NCI-H524 (cell line): ENCODE measurements at places on chromosomes 13 and 19.

DNA sequence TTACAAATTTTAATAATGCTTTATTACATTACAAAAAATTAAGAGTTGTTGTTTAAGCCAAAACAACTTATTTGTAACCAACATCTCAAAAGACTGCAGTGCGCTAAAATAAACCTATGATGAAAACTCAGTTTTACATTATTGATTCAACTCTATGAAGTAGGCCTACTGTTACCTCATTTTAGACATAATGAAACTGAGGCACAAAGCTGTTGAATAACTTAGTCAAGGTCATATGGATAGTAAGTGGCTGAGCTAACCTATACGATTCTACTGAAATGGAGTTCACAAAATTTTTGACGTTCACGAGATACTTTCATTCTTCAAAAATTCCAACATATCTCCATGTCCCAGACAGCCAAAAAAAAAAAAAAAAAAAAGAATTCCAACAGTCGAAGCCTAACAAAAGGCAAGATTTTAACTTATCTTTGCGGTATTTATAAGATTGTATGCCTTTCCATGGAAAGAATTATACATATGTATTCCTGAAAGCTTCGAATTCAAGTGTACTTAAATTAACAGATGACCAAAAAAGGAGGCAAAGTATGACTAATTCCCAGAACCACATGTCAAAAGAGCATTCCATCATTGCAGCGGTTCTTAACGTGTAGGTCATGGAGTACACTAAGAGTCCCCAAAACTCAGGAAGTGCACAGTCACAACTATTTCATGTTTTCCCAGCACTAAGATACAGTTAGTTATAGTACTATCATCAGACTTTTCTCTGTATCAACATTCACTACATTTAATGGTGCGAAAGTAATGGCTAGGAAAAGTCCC, 69.4 kb downstream of the PSPC1 start:
- DNase-seq, result no peak

DNA sequence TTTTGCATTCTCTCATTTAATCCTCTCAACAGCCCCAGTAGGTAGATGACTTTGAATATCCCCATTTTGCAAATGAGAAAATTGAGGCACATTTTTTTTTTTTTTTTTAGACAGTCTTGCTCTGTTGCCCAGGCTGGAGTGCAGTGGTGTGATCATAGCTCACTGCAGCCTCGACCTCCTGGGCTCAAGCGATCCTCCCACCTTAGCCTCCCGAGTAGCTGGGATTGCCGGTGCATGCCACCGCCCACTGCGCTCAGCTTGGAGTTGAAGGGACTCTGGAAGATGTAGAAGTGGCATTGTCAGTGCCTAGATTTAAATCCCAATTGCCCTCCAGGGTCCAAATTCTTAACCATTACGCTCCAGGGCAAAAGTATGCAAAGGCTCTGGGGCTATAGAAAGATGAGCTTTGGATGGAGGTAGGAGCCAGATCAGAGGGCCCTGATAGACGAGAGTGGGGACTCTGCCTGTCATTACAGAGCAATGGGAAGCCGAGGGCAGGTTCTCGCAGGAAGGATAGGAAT, 813 bp upstream of the MCOLN1 start:
- DNase-seq, result no peak

DNA sequence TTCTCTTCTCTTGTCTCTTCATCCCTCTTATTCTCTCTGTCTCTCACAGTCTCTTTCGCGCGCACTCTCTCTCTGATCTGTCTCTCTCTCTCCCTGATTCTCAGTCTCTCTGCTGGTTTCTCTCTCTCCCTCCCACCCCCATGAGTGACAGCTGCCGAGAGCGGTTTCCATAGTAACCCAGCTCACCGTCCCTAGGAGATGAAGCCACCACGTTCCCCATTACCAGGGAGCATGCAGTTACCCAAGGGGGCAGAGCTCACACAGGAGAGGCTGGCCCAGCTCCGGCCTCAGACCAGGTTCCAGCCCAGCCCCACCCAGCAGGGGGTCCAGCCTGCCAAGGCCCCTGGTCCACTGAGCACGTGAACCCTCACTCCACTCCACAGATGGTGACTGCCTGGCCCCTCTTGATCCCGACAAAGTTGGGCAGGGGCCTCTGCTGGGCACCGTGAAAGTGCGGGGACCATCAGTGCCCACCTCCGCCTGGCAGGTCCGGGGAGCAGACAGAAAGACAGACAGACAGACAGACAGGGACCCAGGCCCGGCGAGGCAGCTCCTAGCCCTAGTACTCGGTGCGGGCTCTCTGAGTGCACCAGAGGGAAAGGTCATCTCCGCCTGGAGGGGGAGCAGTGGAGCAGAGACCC, 50.6 kb downstream of the CELF5 start:
- peak; percentile 88 for DNase-seq

GRCh38 chr13:37492741-37493514, 105.6 kb downstream of the POSTN start:
- no peak for DNase-seq

DNA sequence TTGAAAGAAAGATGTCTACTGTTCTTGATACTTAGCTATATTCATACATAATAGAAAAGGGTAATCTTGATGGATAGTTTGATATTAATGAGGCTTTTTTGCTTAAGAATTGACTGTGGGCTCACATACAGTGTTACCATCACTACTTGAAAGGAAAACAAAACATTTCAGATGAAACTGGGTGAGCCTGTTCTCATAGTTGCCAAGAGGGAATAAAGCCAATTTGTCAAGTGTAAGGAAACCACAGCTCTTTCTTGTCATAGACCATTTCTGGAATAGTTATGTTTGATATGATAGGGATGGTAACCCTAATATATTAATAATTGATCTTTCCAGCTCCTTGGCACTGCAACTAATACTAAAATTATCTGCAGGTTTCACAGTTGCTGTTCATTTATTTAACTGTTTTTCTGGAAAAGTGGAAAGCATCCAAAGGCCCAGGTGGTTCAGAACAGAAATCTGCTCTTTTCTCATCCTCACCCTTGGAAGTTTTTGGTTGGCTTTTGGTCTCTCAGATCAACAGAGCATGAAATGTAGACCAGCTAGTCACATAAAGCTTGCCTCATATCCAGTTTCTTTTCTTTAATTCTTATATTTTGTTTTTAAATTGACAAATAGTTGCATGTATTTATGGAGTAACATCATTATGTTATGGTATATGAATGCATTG, 43.2 kb downstream of the ARHGEF7 start:
- no peak for DNase-seq

- DNase-seq, result no peak
These were observed 25.7 kb upstream of the IGFL4 start for GRCh38 chr19:46066471-46066870.

- DNase-seq, result peak; percentile 27
These were observed 190.9 kb upstream of the KLF12 start for GRCh38 chr13:74325106-74325505.

DNA sequence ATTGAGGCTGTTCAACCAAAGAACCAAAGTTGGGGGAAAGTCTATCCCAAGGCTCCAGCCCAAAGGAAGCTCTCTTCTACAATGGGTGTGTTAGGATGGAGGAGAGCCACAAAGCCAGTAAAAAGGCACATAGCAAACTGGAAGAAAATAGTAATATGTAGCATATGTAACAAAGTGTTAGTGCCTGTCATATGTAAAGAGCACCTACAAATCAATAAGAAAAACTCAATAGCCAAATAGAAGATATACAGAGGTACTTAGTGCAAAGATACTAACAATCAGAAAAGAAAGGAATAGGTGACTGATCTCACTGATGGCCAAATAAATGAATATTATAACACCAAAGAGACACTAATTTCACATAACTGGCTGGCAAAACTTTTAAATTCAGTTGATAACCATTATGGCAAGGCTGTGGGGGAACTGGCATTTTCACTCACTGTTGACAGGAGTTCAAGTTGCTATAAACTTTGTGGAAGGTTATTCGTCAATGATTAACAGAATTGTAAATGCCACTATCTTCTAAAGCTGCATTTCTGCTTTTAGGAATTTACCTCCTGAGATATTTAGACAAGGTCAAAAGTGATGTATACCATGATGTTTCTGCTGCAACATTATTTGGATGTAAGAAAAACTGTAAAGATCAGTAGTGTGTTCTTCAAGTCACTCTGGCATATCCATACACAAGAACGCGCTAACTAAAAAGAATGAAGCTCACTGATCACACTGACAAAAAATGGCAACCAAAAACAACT, 110.8 kb downstream of the GNG7 start:
- no peak for DNase-seq

GRCh38 chr19:38952395-38953165, 21.8 kb downstream of the MRPS12 start:
- DNase-seq, result peak; percentile 76

- peak; percentile 92 for DNase-seq
These were observed 68.0 kb downstream of the KDM4B start for GRCh38 chr19:5036698-5037563.

DNA sequence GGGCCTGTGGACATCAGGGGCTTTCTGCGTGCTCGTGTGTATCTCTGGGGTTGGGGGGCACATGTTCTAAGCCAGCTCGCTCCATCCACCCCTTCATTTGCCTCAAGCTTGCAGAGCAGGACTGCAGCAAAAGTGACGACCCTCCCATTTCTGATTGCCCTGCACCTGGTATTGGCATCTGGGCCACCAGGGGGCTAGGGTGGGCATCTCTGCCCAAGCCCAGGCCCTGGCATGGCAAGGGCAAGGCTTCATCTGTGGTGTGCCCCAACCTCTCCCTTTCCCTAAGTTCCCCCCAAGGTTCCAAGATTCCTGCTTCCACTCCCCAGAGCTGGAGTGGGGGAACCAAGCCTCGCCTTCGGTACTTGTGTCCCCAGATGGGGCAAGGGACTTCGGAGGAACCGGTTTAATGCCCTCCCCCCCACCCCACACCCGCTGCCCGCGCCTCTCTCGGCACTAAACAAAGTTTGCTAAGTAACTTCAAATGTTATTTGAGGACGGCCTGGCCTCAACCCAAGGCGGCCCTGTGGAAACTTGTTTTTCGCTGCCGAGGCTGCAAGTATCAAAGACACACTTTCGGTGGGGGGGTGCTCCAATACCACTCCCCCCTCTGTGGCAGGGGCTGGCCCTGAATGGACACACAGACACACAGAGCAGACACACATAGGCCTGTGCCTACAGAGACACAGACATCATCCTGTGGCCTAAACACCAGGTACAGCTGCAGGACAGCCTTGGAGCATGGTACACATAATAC, 12.2 kb downstream of the NFIX start:
- no peak for DNase-seq

DNA sequence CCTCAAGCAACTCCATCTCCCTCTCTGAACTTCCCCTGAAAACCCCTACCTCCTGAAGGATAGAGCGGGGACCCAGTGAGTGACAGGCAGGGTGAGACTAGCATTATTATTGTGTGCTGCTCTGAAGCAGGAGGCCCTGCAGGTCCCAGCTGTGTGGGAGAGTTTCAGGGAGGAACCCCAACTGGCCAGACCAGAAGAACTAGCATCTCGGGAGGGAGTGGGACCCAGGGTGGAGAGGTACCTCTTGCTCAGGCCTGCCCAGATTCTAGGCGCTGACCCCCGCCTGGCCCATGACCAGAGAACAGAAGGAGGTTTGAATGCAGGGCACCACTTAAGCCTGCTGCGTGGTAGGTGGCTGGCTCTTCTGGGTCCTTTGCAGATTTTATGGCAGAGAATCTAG, 5.7 kb upstream of the LYPD3 start:
- DNase-seq, result no peak

- peak; percentile 21 for DNase-seq
These were observed 799 bp downstream of the PVR start for GRCh38 chr19:44644402-44645016.

GRCh38 chr13:112229445-112229844, 146.7 kb upstream of the SPACA7 start:
- DNase-seq, result no peak

DNA sequence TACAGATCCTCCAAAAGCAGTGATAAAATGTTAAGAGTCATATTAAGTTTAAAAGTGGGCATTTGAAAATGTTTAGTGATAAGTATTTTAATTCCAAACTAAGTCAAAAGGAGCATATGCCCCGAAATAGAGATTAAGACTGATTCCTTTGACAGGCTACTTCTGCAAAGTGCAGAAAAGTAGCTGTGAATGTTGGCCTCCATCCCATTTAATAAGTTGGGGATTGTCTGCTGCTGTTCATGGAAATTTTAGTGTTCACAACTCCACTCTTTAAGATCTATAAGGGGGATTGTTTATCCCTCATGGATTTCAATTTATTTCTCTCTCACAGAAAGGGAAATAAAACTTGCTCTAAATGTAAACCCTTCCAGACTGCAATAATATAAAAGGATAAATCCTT, 278.3 kb downstream of the KCTD12 start:
- no peak for DNase-seq

GRCh38 chr19:8323781-8324185, 2.5 kb downstream of the RPS28 start:
- no peak for DNase-seq

DNA sequence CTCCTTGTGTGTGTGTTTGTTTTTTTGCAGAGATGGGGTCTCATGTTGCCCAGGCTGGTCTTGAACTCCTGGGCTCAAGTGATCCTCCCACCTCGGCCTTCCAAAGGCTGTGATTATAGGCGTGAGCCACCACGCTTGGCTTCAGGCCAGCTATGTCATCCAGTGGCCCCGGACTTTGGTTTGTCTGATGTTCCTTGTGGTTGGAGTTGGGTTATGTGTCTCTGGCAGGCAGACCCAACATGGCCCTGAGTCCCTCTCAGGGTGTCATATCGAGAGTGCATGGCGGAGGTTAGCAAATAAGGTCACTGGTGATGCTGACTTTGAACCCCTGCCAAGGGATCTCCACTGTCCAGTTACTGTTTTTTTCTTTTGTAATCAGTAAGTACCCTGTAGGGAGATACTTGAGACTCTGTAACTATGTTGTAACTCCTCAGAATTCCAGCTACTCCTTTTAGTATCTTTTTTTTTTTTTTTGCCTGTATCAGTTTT, 37.3 kb downstream of the SMARCA4 start:
- no peak for DNase-seq

DNA sequence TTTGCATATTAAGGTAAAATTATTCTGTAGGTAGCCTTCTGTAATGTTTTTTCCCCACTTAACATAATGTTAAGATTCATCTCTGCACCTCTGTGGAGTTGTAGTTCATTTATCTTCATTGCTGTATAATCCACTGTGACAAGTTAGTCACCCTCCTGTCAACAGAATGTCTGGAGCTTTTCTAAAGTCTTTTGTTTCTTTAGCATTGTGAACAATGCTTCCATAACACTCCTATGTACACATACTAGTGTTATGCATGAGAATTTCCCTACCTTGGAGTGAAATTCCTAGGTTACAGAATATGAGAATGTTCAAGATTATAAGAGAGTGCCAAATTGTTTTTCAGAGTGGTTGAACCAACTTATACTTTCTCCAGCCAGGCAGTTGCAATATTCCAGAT, 113.5 kb downstream of the COG6 start:
- no peak for DNase-seq

GRCh38 chr13:64639206-64639605, 2590.9 kb downstream of the PCDH9 start:
- no peak for DNase-seq

DNA sequence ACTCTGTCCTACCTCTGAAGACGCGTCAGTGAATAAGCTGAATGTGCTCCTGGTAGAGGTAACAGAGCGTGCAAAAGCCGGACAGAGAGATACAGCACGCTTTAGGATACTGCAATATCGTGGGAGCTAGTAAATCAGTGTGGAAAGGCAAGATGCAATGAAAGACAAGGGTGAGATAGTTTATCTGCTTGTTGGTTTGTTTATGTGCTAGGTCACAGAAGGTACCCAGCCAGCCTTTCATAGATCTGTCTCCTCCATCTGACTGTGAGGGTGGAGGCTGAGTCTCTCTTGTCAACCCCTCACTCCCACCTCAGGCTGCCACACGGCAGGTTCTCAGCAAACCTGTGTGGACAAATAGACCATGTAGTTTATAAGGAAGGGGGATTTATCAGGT, 904 bp upstream of the GIPC1 start:
- no peak for DNase-seq

- DNase-seq, result peak; percentile 17
These were observed 96.2 kb downstream of the CYSLTR2 start for GRCh38 chr13:48749699-48750473.
